Adrenal gland (tissue), 19 donors: ENCODE measurements at places on chromosomes 11 and 22.

- DNase-seq, result no peak
These were observed 1257.3 kb downstream of the FAM181B start for GRCh38 chr11:81476345-81476744.

DNA sequence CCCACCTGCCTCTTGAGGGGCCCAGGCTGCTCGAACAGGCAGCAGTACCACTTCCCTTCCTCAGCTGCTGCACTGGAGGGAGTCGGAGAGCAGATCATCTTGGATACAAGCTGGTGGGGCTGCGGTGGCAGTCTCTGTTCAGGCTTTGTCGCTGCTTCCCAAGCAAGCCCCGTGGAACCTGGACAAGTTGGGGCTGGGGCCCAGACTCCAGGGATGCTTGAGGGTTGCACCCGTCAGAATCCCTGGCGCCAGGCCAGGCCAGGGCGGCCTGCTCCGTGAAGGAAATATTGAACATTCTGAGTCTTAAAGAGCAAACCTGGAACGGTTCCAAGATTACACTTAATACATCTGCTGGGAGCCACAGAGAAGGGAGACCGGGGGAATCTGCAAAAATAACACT lies 310.1 kb upstream of the SORL1-AS1 start:
- DNase-seq, result no peak

GRCh38 chr11:96259134-96259830 lies 83.7 kb downstream of the MAML2 start:
- no peak for DNase-seq

DNA sequence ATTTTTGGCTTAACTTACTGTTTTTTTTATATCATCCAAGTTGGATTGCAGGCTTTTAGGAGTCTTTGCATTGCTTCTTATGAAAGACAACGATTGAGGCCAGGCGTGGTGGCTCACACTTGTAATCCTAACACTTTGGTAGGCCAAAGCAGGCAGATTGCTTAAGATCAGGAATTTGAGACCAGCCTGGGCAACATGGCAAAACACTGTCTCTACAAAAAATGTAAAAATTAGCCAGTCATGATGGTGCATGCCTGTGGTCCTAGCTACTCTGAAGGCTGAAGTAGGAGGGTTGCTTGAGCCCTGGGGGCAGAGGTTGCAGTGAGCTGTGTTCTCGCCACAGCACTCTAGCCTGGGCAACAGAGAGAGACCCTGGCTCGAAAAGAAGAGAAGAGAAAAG lies 56.6 kb downstream of the BID start:
- no peak for DNase-seq

GRCh38 chr11:104225047-104225446 lies 61.1 kb upstream of the PDGFD start:
- no peak for DNase-seq
